ENCODE measurements at places on chromosomes 5 and 9.

DNA sequence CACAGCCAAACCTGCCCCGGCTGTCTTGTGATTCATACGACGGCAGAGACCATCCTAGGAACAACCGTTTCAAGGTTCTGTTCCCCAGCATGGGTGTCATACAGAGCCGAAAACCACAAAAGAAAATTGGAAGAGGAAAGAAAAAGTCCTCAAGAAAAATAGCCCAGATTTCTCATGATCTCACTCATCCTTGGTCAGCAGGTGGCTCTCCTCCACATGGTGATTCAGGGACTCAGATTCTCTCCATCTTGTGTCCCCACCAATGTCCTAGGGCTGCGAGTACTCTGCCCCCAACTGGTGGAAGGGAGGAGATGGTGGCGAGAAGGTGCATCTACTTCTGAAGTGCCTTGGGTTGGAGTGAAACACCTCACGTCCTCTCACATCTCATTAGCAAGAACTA is 25.6 kb downstream of the PDZD2 start:
- no peak for DNase-seq

DNA sequence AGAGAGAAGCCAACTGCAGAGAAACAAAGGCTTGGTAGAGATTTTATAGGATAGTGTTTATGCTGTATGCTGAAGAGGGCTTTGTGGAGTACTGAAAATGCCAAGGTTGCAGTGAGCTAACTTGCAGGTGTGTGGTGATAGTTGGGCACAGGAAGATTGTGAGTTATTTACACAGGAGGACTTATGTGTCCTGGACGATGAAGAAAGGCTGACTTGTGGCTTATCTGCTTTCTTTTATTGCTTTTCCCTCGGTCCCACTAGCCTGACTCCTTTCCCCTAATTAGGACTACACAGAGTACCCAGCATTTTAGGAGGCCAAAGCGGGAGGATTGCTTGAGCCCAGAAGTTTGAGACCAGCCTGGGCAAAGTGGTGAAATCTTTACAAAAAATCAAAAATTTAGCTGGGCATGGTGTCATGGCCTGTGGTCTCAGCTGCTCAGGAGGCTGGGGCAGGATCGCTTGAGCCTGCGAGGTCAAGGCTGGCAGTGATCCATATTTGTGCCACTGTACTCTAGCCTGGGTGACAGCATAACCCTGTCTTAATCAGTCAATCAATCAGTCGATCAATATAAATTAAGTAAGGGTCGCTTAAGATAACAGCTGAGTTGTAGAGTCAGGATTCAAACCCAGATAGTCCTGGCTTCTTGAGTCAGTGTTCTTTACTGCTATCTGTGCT is 61.9 kb downstream of the UBE2R2 start:
- no peak for DNase-seq

DNA sequence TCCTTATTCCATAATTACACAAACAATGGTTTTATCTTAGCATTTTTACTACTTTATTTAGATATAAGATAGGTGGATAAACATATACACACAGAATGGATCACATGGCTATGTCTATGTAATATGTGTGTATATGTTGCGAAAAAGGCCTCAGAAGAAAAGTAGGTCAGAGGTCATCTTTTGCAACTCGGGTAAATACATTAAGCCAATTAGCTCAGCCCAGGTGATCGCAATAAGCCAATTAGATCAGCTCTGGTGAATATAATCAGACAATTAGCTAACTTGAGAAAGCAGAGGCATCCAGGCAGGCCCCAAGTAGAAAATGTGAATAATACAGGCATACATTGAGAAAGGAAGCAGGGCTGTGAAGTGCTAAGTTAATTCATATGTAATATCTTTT is 24.3 kb downstream of the SLCO4C1 start:
- DNase-seq, result no peak

GRCh38 chr9:110619831-110620230 is 40.3 kb upstream of the SVEP1 start:
- no peak for DNase-seq

DNA sequence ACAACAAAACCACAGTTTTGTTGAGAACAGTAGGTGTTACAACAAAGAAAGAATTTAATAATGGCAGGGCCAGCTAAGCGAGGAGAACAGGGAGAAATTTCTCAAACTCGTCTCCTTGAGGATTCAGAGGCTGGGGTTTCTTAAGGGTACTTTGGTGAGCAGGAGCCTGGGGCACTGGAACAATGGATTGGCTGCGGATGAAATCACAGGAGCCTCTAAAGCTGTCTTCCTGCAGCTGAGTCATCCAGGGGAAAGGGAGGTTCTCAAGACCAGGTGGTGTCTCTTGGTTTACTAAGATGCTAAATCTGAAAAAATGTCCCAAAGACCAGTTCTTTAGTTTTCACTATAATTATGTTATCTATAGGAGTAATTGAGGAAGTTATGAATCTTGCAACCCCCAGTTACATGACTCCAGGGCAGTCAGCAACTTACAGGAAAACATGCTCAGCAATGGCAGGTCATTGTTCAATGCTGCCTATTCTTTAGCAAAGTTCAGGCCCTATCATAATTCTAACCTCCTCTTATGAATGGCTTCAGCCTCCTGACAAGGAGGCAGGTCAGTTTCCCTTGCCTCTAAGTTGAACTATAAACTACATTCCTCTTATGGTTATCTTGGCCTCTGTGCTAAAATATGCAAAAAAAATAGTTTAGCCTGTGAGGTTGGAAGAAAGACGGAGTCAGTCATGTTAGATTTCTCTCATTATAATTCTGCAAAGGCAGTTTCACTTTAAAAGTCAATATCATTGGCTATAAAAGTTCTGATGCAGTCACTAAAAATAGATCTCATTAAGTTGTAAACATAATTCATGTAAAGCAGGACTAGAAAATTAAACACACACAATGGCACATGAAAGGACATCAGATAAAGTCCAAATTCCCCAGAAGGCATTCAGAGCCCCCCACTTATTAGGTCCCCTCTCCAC is 63.3 kb upstream of the CKS2 start:
- DNase-seq, result no peak

GRCh38 chr5:131997727-131998117 is 13.7 kb downstream of the ACSL6 start:
- DNase-seq, result no peak

DNA sequence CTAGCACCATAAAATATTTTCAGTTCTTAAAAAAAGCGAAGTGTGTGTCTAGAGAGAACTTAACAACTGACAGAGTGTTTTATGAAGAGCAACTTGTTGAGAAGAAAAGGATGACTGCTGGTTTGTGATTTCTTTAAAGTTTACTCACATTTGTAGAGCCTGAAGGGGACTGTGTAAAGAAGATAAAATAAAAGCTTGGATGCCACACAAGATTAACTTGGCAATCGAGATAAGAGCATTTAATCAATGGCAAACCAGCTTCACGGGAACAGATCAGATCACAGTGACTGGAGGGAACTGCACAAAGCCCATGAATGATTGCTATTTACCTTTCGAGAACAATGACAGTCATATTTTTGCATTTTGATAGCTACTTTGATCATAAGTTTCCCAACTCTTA is 2013.1 kb upstream of the CDH9 start:
- DNase-seq, result no peak

- no peak for DNase-seq
Observed at GRCh38 chr5:146020100-146020499, 83.7 kb downstream of the SH3RF2 start.

DNA sequence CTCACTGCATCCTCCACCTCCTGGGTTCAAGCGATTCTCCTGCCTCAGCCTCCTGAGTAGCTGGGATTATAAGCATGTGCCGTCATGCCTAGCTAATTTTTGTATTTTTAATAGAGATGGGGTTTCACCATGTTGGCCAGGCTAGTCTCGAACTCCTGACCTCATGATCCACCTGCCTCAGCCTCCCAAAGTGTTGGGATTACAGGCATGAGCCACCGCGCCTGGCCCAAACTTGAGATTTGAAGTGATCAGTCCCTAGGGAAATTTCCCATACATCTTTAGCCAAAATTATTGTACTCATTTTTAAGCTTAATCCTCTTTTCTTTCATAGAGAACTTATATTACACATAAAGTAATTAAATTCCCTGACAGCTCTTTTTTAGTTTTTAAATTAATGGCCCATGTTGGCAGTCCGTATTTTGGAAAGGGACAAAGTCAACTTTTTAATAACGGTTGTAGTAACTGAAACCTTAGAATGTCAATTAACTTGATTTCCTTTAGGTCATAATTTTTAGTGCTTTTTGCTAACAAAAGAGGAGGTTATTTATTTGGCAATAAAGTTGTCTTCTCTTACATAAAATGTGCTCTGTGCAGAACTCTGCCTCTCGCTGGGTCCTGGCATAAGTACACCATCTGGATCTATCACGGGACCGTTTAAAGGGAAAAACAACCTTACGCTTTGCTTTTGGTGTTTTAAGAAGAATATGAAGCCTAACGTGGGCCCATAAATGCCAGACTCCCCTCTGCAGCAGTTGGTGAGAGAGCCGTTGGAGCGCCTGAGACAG is 142.3 kb upstream of the OTULINL start:
- DNase-seq, result no peak

DNA sequence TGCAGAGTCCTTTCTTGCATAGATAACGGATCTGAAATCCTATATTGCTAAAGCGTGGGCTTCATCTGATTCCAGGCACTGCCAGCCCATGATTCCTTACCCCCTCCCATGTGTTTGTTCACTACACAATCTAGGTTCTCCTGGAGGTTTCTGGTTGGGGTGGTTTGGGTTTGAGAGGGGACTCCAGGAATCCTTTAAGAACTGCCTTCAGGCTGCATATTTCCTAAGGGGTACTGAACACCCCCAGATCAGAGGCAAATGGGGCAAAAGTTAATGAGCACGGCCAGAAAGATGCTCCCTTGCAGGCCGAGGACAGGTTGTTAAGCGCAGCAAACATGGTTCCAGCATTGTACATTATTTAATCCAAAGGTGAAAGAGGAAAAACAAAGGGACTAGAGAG is 9.9 kb downstream of the NR2F1 start:
- DNase-seq, result no peak

- no peak for DNase-seq
Observed at GRCh38 chr5:154945695-154946301, 4.9 kb downstream of the MRPL22 start.

DNA sequence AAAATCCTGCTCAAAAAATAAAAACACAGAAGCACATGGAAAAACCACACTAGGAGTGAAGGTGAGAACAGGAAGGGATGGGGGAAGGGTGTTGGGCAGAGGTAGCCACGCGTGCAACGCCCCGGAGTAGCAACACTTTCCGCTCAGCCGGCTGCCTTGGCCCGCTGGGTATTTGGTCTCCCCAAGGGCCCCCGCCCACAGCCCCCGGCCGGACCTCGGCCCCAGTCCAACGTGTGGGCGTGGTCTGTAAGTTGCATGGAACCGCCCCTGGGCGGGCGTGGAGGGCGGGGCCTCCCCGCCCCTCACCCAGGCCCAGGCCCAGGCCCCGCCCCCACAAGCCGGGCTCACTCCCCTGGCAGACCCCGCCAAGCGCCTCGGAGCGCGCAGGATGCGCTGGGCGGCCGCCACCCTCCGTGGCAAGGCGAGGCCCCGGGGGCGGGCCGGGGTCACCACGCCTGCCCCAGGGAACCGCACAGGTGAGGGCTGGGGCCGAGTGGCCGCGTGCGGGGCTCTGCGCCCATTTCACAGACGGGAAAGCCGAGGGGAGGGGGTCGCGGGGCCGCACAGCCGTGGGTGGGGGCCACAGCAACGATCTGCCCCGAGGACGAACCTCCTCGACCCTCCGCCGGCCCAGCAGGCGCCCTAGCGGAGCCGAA is at the start of gene SUSD3:
SUSD3 (plus strand) TSS at position 347 of the 656 bp plus-strand sequence; CDS start at position 389, 42 bp downstream.
- DNase-seq, result peak; percentile 77

GRCh38 chr5:142360051-142360498 is 35.3 kb upstream of the SPRY4 start:
- DNase-seq, result no peak

GRCh38 chr5:108720391-108720790 is 27.3 kb upstream of the FER start:
- no peak for DNase-seq

- DNase-seq, result no peak
Observed at GRCh38 chr9:38017149-38017884, 51.7 kb downstream of the SHB start.

DNA sequence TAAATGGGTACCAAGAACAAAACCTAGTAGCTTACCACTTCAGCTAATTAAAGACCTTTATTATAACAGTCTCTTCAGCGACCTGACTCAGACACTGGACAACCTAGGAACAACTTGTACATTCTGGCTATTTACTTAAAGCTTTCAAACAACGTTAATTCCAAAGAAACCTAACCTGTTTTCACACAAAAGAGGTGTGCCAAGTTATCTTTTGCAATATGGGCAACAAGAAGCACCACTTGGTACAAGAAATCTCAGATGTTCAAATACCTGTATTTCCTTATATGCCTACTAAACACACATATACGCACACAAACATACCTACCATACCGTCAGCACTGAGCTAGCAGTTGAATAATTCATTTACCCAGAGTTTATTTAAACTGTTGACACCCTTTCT is 23.0 kb downstream of the RNF145 start:
- no peak for DNase-seq

DNA sequence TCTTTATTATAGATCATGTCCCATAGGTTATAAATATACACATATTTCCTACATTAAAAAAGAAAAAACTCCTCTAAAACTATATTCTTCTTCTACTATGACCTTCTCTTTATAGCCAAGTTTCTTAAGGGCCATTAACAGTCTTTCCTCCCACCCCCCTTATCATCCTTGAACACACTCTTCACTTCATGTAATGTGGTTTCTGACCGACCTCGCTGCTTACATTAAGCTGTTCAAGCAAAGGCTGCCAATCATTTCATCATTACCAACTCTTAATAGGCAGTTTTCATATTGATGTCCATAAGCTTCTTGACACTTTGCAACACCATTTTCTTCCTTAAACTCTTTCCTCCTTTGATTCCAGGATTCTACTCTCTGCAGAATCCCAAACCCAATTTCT is 283.0 kb upstream of the PCSK5 start:
- DNase-seq, result no peak

GRCh38 chr5:135211083-135211790 is 177.2 kb upstream of the PITX1 start:
- no peak for DNase-seq

- DNase-seq, result no peak
Observed at GRCh38 chr5:107900721-107901120, 230.0 kb upstream of the EFNA5 start.

- DNase-seq, result no peak
Observed at GRCh38 chr5:14407051-14407450, 174.5 kb upstream of the OTULINL start.

GRCh38 chr9:347667-348292 is 133.1 kb downstream of the DOCK8 start:
- no peak for DNase-seq

DNA sequence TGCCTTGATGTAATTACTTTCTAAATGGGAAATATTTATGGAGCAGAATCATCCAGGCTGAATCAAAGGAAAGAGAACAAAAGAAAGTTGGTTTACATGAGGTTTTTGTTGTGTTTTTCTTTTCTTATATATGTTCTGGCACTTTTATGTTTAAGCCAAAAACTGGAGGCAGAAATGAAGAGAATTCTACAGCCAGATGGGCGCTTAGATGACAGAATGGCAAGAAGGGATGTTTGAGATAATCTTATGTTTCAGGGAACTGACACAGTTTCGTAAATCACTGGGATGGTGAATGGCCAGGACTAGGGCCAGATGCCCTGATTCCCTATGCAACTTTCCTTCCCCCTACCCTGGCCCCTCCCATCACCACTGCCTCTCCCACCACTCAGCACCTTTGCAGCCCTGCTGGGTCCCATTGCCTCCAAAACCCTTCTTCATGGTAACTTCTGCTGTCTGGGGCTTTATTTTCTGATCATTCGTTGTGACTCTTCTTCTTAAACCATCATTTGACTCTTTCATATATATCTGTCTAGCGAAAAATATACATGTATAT is 111.8 kb downstream of the EFNA5 start:
- no peak for DNase-seq
